Naive thymus-derived CD8-positive, alpha-beta T cell (primary cell): ENCODE measurements at places on chromosomes 11 and 22.

DNA sequence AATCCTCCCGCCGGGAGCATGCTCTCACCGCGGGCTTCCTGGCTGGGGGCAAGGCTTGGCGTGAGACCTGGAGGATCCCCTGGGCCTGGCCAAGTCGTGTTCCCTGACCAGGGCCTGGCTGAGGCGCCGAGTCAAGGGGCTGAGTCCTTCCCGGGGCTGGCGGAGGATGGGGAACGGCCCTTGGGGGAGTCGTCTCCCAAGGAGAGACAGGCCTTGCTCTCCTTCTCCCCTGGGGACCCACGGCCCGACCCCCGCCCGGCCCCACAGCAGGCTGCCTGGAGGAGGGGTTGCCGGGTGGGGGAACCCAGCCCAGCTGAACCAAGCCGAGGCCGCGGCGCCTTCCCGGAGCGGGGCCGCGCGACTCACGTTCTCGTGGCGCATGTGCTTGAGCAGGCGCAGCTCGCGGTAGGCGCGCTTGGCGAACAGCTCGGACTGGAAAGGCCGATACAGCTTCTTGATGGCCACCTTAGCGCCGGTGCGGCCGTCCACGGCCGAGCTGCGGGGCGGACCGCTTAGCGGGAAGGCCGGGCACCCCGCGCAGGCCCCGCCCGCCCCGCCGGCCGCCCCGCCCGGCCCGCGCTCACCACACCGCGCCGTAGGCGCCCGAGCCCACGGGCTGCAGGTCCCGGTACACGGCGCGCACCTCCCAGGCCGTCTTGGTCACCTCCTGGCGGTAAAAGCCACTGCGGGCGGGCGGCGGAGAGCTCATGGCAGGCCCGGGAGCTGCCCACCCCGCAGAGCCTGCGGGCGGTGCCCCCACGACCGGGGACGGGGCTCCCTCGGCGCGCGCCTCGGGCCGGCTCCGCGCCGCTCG, 475 bp downstream of the MAPK12 start:
- peaks cover 19% of the 10 kb centered on the region for H3K27me3 ChIP-seq
- H3K4me1 ChIP-seq: peaks cover 6% of the 10 kb centered on the region
- peaks cover 2% of the 10 kb centered on the region for H3K36me3 ChIP-seq
- no peak for DNase-seq
- H3K4me3 ChIP-seq: no peak overlapping the region
- H3K27ac ChIP-seq: no peak overlapping the region

GRCh38 chr11:132937016-132937415, 595.3 kb downstream of the OPCML start:
- H3K36me3 ChIP-seq: no peaks in the 10 kb centered on the region
- no peaks in the 10 kb centered on the region for H3K4me1 ChIP-seq
- DNase-seq: no peak
- H3K27ac ChIP-seq: no peak overlapping the region
- H3K4me3 ChIP-seq: no peak overlapping the region

DNA sequence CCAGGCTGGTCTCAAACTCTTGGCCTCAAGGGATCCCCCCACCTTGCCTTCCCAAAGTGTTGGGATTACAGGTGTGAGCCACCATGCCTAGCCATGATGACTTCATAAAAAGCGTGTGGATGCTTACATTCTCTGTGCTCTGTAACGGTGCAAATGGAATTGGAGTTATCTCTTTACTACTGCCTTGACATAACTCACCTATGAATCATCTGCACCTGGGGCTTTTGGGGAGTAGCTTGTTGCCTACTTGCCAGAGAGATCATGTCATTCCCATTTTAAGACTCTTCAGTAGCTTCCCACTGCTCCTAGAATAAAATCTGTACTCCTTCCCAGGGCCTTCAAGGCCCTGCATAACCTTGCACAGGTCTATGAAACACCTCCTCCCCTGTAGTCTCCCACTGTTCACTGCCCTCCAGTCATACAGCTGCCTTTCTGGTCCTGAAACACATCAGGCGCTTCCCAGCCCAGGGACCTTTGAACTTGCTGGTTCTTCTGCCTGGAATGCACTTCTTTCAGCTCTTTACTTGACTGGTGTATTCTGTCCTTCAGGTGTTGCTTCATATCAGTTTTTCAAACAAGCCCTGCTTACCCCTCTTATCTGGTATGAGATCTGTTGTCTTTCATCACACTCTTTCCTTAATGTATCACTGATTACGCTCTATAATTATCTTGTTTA, 19.6 kb upstream of the MOGAT2 start:
- no peak overlapping the region for H3K4me3 ChIP-seq
- no peaks in the 10 kb centered on the region for H3K36me3 ChIP-seq
- no peaks in the 10 kb centered on the region for H3K4me1 ChIP-seq
- no peak overlapping the region for H3K27ac ChIP-seq
- DNase-seq: no peak

DNA sequence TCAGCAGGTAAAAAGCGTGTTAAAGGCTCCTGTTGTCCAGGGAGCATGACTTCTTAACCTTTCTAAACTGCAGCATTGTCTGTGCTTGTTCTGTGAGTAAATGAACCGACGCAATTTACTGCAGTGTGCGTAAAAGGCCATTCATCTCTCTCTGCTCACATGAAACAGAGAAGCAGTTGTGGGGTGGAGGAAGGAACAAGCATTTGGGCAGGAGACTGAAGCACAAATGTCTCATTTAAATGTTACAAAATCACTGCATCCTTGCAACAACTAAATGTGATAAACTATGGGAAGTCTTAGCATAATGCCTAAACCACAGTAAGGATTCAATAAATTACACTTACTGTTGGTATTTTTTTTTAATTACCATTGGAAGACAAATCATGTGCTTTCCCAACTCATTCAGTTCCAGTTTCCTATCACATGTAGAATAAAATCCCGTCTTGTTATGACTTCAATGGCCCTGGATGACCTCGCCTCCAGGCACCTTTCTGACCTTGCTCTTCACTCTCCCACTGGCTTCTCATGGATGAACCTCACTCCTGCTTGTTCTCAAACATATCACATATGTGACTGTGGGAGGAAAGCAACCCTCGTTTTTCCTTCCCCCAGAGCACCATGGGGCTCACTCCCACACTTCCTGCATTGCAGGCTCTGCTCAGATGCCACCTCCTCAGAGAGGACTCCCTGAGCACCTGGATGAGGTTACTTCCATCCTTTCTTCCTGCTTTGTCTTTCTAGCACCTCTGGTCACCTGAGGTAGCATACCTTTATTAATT, 21.6 kb upstream of the RFPL2 start:
- no peaks in the 10 kb centered on the region for H3K36me3 ChIP-seq
- H3K27ac ChIP-seq: no peak overlapping the region
- DNase-seq: no peak
- H3K4me3 ChIP-seq: no peak overlapping the region

DNA sequence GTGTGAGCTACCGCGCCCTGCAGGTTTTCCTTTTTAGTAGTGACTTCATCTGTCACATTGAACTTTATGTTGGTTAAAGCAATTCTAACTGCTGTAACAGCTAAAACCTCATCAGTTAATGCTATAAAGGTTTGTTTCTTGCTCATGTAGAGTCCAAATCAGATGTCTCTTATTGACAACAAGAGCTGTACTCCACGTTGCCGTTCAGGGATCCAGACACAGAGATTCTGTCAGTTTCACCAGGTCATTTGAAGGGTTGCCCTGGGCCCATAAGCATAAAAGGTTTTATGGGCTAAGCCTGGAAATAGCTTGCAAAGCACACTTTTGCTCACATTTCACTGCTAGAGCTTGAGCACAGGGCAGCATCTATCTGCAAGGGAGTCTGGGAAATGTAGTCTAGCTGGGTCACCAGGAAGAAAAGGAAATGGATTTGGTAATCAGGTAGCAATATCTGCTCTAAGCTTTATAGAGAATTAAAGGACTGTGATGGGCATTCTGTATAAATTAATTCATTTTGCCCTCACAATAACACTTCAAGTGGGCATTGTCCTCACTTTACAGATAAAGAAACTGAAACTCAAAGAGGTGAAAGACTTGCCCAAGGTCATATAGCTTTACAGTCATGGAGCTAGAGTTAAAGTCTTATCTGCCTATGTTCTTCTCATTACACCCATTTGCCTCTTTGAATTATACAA, 25.2 kb upstream of the PTPRJ start:
- no peak overlapping the region for H3K4me3 ChIP-seq
- no peaks in the 10 kb centered on the region for H3K27me3 ChIP-seq
- no peak for DNase-seq
- H3K27ac ChIP-seq: peak overlapping the region; percentile 66

DNA sequence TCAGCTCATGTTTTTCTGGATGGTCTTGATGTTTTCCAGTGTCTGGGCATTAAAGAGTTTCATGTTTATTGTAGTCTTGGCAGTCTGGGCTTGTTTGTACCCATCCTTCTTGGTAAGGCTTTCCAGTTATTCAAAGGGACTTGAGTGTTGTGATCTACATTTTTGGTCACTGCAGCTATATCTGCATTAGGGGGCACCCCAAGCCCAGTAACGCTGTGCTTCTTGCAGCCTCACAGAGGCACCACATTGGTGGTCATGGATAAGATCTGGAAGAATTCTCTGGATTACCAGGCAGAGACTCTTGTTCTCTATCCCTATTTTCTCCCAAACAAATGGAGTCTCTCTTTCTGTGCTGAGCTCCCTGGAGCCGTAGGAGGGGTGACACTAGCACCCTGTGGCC, 451.5 kb upstream of the FAT3 start:
- no peak overlapping the region for H3K27ac ChIP-seq
- no peak overlapping the region for H3K4me3 ChIP-seq
- no peaks in the 10 kb centered on the region for H3K36me3 ChIP-seq
